ENCODE measurements at places on chromosomes 1 and 21. TPM values are rescaled to one million over a fixed set of nuclear protein-coding genes. Genes with fewer than 3 reads are reported as not detected.

ARHGEF10L gene
- not detected for total RNA-seq

HPCAL4 gene
- total RNA-seq, result 2.0 TPM

PRAMEF4 gene
- not detected for total RNA-seq

GRCh38 chr21:27157097-27157496 lies 190.2 kb upstream of the ADAMTS5 start:
- no peak for DNase-seq
- H3K36me3 ChIP-seq, result no peaks in the 10 kb centered on the region
- H3K4me1 ChIP-seq, result no peaks in the 10 kb centered on the region
- H3K27me3 ChIP-seq, result no peaks in the 10 kb centered on the region
- no peak overlapping the region for H3K27ac ChIP-seq

GRCh38 chr1:169601096-169601881 lies 15.0 kb upstream of the F5 start:
- H3K36me3 ChIP-seq, result peaks cover 6% of the 10 kb centered on the region
- H3K4me1 ChIP-seq, result peaks cover 58% of the 10 kb centered on the region
- H3K27ac ChIP-seq, result peak overlapping the region; percentile 20
- peaks cover 5% of the 10 kb centered on the region for H3K27me3 ChIP-seq
- DNase-seq, result peak; percentile 12
- H3K4me3 ChIP-seq, result no peak overlapping the region

GRCh38 chr1:56811331-56811730 lies 7.9 kb downstream of the FYB2 start:
- no peaks in the 10 kb centered on the region for H3K36me3 ChIP-seq
- H3K4me1 ChIP-seq, result no peaks in the 10 kb centered on the region
- no peak overlapping the region for H3K4me3 ChIP-seq
- H3K27me3 ChIP-seq, result peaks cover 2% of the 10 kb centered on the region
- DNase-seq, result no peak
- no peak overlapping the region for H3K27ac ChIP-seq

- no peak for DNase-seq
- no peaks in the 10 kb centered on the region for H3K27me3 ChIP-seq
- peaks cover 41% of the 10 kb centered on the region for H3K4me1 ChIP-seq
- H3K36me3 ChIP-seq, result peaks cover 31% of the 10 kb centered on the region
Observed at GRCh38 chr1:231242516-231243198, 1.6 kb downstream of the GNPAT start.

GRCh38 chr1:228304225-228304624 lies 96.4 kb downstream of the OBSCN start:
- no peaks in the 10 kb centered on the region for H3K4me1 ChIP-seq
- H3K36me3 ChIP-seq, result peaks cover 24% of the 10 kb centered on the region
- H3K27ac ChIP-seq, result no peak overlapping the region
- no peak for DNase-seq

DNA sequence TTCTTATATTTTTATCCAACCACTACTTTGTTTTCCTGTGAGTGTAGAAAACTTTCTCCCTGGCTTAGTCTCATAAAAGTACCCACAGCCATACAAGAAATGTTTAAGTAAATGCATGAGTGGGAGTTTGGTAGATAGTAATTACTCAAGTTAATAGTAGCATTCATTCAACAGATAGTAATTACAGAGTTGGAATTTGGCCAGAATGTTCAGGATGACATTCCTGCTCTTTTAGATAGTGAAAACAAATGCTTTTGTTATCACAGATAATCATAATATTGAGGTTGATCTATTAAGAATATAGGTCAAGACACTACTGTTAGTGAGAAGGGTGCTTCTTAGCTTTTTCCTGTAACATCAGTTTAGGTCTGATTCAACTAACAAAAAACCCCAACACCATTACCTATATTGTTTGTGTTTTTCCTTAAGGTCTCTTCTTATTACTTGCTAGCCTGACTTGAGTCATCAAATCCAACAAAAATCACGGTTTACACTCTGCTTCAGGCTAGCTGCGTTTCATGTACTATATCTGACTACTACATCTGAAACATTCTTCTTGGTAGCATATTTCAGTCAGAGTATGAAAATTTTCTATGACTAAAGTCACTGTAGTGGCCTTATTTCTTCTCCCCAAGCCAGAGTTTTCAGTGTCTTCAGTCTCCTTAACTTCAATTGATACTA lies 163.7 kb downstream of the HS2ST1 start:
- H3K27me3 ChIP-seq, result no peaks in the 10 kb centered on the region
- no peak for DNase-seq
- peaks cover 3% of the 10 kb centered on the region for H3K4me1 ChIP-seq
- no peak overlapping the region for H3K4me3 ChIP-seq
- H3K27ac ChIP-seq, result no peak overlapping the region

GRCh38 chr1:2428490-2428889 lies 16.1 kb upstream of the PEX10 start:
- peaks cover under 1% of the 10 kb centered on the region for H3K36me3 ChIP-seq
- H3K4me1 ChIP-seq, result no peaks in the 10 kb centered on the region
- no peak for DNase-seq

GRCh38 chr1:225539069-225539468 lies 111.2 kb upstream of the LBR start:
- H3K36me3 ChIP-seq, result no peaks in the 10 kb centered on the region
- H3K4me3 ChIP-seq, result no peak overlapping the region
- H3K4me1 ChIP-seq, result no peaks in the 10 kb centered on the region
- no peak for DNase-seq
